ENCODE measurements at places on chromosomes 7 and 10. TPM values are rescaled to one million over a fixed set of nuclear protein-coding genes. Genes with fewer than 3 reads are reported as not detected.

DNA sequence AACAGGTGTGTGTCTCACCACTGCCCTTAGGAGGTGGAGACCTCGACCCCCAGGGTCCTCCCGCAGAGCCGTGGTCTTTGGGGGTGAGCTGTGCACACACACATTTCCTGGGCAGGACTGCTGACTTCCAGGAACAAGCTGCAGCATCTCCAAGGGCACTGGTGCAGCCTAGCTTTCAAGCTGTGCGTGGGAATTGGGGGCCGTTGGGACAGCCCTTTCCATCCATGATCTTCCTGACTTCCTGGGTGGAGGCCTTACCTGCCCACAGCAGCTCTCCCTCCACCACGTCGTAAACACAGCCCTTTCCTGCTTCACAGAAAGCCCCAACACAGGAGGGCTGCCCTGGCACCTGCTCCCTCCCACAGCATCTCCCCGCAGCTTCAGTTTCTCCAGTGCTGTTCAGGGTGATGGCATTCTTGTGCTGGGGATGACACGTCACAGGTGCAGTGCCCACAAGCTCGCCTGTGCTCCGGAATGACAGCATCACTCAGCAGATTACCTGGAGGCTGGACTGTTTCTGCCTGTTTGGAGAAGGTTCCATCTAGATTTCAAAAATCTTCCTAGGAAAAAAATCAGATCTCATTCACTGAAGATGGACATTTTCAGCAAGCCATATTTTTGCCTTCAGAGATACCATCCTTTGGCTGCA lies 208.0 kb upstream of the PPP2R2D start:
- DNase-seq, result no peak

DNA sequence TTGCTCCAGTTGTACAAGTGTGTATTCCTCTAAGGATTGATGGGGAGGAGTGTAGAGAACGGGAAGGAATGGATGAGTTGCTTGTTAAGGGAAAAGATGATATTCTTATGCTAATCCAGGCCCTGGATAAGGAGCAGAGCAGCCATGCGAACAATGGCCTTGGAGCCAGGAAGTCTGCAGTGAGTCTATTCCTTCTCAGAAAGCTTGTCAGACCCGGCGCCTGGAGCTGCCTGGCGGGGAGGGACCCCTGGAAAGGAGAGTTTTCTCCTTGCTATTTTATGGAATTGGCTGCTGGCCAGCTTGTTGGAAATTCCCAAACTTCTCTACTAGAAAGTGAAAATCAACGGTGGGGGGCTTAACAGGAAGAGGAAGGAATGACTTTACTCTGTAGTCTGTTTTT lies 89.1 kb downstream of the MMRN2 start:
- DNase-seq, result peak; percentile 50

The GIMAP8 gene
- 5.4 TPM for total RNA-seq

The NKX6-2 gene
- total RNA-seq, result not detected

Measured in skin of body (tissue), 3 donors.